ENCODE measurements at places on chromosomes 6 and 20. TPM values are rescaled to one million over a fixed set of nuclear protein-coding genes. Genes with fewer than 3 reads are reported as not detected.

Gene EEF1A2
- total RNA-seq = 0.73 TPM

Gene GTSF1L
- not detected for total RNA-seq

DNA sequence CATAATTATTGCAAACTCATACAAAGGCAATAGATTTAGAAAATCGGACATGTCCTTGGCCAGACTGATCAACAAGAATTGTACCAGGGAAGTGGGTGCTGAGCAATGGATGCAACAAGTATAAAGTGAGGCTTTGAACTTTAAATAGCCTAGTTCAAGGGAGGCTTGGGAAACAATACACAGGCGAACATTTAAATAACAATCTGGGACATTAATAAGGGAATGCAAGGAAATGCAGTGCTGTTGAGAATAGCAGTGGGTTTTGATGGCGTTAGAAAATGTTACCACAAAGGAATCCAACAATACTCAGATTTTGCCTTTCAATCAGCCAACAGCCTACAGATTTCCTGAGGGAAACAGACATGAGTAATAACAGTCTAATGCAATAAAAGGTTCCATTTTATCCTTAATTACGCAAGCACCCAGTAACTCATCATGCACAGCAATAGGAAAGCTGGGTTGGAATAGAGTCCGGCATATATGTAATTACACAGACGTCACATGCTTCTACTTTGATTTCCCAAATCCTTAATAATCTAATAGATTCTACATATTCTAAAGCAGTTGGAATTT lies 134.6 kb downstream of the PHACTR1 start:
- DNase-seq = no peak

- DNase-seq = no peak
Observed at GRCh38 chr20:48959899-48960550, 38.5 kb downstream of the ARFGEF2 start.
